ENCODE measurements at places on chromosomes 1 and 21.

DNA sequence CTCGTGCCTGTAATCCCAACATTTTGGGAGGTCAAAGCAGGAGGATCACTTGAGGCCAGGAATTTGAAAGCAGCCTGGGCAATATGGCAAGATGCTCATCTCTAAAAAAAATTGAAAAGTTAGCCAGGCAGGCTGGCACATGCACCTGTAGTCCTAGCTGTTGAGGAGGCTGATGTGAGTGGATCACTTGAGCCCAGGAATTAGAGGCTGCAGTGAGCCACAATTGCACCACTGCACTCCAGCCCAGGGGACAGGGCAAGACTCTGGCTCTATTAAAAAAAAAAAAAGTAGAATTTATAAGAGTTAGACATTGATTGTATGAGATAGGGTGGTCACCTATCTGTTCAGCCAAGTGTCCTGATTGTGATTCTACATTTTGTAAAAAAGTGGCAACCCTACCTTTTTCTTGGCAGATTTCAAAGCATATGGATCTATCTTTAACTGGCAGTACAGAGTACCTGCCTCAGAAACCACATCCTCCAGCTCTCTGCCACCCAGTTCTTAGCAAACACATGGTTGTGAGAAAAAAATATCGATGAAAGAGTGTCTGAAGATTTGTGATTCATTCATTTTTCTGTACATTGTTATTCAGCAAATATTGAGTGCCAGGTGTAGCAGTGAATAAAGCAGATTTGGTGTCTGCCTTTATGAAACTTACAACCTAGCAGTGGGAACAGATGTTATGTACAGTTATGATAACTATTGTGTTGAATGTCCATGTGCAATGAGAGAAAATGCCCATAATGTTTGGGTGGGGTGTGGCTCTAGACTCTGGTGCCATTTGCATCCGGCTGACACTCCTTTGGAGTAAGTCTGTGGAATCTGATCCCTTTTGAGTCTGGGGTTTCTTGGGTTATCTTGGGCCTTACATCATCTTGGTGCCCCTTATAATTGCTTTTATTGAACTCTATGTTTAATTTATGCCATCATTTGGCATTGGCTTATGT is 82.5 kb downstream of the ST3GAL3 start:
- no peak for DNase-seq

DNA sequence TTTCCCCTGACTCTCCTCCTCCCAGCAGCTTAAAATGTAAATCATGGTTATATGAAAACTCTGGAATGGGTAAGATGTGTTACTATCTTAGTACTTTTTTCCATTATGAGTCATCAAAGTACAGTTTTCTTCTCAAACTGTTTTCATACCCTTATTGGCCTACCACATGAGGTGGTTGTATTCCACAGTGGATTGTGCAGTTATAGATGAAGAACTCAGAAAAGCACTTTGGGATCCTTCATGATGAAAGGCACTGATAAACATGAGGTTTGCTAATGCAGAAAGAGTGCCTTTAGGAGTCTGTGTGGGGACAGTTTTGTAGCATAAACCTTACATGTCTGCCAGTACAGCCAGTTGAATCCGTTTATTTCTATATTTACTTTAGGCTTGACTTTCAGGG is 32.0 kb upstream of the MYOCOS start:
- no peak for DNase-seq

DNA sequence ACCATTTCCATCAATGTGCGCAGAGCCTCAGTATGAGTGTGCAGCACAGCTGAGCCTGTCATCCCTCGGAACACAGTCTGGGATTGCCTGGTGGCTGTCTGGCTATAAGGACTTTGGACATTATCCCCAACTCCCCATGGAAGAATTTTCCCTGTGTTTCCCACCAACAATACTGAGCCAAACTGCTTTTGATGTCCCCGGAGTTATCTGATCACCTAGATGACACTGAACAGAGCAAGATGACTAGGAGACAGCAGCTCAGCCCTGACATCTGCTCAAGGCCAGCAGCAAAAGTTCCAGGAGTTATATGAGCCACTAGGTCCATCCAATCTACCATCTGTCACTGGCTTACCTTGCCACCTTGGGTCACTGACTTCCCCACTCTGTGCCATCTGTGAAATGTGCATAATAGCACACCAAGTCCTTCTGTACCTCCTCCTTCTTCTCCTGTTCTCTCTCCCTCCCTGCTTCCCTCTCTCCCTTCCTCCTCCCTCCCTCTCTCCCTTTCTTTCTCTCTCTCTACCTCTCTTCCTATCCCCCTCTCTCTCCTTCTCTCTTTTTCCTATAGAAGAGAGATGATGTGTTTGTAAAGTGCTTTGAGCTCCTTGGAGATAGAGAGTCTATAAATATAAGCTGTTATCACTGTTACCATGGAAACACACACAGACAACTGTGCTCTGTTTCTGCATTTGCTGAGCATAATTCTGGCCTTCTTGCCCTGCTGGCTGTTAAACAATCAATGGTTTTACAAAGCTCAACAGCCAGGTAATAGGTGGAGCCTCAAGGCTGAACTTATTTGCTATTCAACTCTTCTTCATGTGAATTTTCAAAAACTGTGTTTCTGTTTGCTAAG is 19.7 kb upstream of the ATP1B1 start:
- no peak for DNase-seq

DNA sequence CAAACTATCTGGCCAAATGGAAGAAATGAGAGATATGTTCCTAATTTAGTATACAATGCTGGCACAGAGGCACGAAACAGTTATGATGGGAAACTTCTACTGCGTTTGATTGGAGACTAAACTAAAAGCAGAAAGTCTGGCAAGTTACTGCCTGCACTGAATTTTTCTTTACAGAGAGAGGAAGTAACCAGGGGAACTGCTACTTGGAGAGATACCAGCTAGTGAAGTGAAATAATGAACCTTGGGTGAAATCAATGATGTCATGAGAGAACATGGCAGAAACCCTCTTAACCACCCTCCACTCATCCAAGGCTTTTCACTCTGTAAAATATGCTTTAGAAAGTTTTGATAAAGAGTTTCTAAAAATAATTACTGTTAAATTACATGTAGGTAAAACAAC is 29.3 kb downstream of the NIBAN1 start:
- no peak for DNase-seq
